ENCODE measurements at places on chromosomes 7 and 10. TPM values are rescaled to one million over a fixed set of nuclear protein-coding genes. Genes with fewer than 3 reads are reported as not detected.

DNA sequence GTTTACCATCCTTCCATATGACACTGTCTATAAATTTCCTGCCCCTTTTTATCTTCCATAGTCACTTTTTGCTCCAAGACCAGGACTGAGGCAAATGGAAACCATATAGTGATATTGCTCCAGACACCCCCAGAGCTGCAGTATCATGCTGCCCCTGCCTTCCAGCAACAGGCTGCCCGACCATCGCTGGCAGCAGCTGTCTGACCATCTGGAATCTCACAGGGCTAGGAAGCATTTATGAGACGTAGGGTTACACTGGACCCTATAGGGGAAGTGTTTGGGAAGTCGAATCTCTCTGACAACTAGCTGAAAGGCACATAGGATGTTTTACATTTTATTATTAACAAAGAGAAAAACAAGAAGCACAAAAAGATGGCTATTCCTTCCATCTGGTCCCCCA is 19.4 kb downstream of the ENO4 start:
- H3K36me3 ChIP-seq: no peaks in the 10 kb centered on the region
- no peak for DNase-seq
- H3K4me3 ChIP-seq: no peak overlapping the region

CCDC172 gene
- not detected for total RNA-seq

- H3K4me3 ChIP-seq: no peak overlapping the region
- peaks cover 4% of the 10 kb centered on the region for H3K36me3 ChIP-seq
- H3K27ac ChIP-seq: no peak overlapping the region
- no peak for DNase-seq
- H3K27me3 ChIP-seq: no peaks in the 10 kb centered on the region
Measured at GRCh38 chr7:1129431-1129830, 30.6 kb downstream of the ZFAND2A start.

DNA sequence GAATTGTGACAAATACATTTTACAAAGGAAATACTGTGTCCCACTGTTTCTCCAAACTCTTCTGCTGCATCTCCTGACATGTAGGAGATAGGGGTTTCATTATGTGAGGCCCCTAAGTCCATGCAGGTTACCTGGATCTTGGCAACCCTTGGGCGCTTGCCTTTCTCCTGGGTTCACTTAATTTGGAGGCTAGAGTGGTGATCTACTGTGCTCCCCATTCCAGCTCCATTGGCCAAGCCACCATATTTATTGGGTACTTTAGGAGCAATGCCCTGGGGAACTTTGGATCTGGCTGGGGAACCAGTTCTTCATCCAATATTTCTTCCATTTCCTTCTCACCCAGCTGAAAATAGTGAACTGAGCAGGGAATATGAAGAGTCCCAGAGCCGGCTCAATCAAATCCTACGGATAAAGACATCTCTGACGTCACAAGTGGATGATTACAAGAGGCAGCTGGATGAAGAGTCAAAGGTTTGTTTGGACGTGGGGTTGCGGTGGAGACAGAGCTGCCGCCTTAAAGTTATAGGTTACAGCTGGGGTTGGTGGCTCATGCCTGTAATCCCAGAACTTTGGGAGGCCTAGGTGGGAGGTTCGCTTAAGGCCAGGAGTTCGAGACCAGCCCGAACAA is 18.5 kb downstream of the MYH16 start:
- no peak overlapping the region for H3K27ac ChIP-seq
- no peak overlapping the region for H3K4me3 ChIP-seq
- H3K36me3 ChIP-seq: no peaks in the 10 kb centered on the region

- H3K27ac ChIP-seq: no peak overlapping the region
- H3K27me3 ChIP-seq: no peaks in the 10 kb centered on the region
- no peak overlapping the region for H3K4me3 ChIP-seq
- no peaks in the 10 kb centered on the region for H3K36me3 ChIP-seq
- H3K4me1 ChIP-seq: no peaks in the 10 kb centered on the region
Measured at GRCh38 chr10:130507461-130507860, 371.3 kb downstream of the GLRX3 start.

CALY gene
- total RNA-seq: not detected

GARIN1A gene
- 2.4 TPM for total RNA-seq
